ENCODE measurements at places on chromosomes 7 and 10.

DNA sequence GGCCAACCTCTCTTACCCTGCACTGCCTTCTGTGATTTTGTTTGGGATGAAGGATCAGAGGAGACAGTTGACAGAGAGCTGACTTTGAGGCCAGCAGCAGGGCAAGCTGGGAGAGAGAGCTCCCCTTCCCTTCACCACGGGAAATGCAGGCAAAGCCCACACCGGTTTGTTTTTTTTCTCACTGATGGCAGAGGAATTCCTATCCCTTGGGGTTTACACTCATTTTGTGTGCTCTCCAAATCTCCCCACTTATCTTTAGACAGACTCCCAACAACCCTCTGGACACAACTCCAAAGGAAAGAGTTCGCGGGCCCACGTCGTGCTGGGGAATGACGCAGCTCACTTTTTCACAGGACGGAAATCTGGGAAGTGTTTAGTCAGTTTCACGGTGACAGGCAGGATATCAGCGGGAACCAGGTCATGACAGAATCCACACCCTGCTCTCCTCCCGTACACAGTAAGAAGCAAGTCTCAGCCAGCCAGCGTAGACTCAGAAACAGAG lies 68.3 kb upstream of the FAM171A1 start:
- peaks cover 2% of the 10 kb centered on the region for H3K27me3 ChIP-seq
- peak; percentile 42 for DNase-seq
- peak overlapping the region; percentile 53 for H3K4me3 ChIP-seq
- peaks cover 22% of the 10 kb centered on the region for H3K4me1 ChIP-seq

DNA sequence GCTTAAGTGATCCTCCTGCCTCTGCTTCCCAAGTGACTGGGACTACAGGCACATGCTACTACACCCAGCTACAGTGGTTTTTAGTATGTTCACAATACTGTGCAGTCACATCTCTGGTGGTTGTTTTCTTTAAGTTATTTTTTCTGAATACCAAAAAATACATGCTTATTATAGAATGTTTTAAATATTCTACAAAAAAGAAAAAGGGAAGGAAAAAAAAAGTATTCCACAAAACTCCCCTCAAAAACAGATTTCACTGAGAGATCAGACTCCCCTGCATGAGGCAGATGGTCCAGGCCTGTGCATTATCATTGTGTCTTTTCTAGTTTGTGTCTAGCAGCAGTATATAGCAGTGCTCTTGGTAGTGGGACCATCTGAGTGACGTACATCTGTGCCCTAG lies 36.8 kb downstream of the OGDH start:
- peaks cover 2% of the 10 kb centered on the region for H3K27me3 ChIP-seq
- no peak overlapping the region for H3K27ac ChIP-seq
- peaks cover 10% of the 10 kb centered on the region for H3K36me3 ChIP-seq
- peaks cover 20% of the 10 kb centered on the region for H3K4me1 ChIP-seq
- no peak overlapping the region for H3K4me3 ChIP-seq

DNA sequence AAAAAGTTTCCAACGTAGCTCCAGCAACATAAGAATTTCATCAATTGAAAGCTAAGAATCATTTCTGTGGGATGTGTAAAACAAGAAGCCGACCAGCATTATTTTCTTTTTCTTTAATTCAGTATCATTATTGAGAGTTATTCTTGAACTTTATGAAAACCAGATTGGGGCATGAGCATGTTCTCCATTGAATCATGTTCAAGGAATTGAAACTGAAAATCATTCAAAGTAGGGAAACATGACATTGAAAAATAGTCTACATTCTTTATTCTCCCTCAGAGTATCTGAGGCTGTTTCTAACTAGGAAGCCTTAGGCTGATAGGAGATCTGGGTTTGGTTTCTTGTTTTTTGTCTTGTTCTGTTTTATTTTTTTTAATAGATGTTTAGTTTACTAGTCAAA lies 253.7 kb downstream of the DYNC1I1 start:
- H3K4me3 ChIP-seq: no peak overlapping the region
- peaks cover 3% of the 10 kb centered on the region for H3K4me1 ChIP-seq
- no peaks in the 10 kb centered on the region for H3K36me3 ChIP-seq
- DNase-seq: no peak

DNA sequence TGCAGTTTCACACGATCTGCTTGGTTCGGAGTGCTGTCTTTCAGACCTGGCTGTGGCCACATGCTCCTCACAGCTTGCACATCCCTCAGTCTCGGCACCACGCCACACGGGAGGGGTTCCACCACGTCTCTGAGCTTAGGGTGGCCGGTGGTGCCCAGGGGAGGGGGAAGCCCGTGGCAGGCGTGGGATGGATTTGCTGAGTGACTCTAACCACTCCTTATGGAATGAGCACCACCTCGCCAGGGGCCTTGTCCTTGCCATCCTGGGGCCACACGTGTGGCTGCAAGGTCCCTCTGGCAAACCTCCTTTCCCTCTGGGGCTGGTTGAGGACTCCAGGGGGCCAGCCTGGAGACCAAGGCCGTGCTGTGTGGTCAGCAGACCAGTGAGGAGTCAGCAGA lies 29.1 kb upstream of the FAM20C start:
- DNase-seq: no peak
- H3K27me3 ChIP-seq: peaks cover 9% of the 10 kb centered on the region
- no peak overlapping the region for H3K27ac ChIP-seq
- H3K36me3 ChIP-seq: no peaks in the 10 kb centered on the region

- H3K36me3 ChIP-seq: no peaks in the 10 kb centered on the region
- H3K4me1 ChIP-seq: no peaks in the 10 kb centered on the region
- H3K27me3 ChIP-seq: no peaks in the 10 kb centered on the region
- no peak overlapping the region for H3K27ac ChIP-seq
Measured at GRCh38 chr7:23895666-23896096, 185.7 kb downstream of the STK31 start.
